HEK293T (cell line): ENCODE measurements at places on chromosomes 5 and 9.

- no peak for DNase-seq
Measured at GRCh38 chr5:166596043-166596442, 1695.4 kb upstream of the WWC1 start.

GRCh38 chr9:9117866-9118265, 1318.3 kb upstream of the DMAC1 start:
- no peak for DNase-seq

- no peak for DNase-seq
Measured at GRCh38 chr9:8366161-8366926, 566.8 kb upstream of the DMAC1 start.

DNA sequence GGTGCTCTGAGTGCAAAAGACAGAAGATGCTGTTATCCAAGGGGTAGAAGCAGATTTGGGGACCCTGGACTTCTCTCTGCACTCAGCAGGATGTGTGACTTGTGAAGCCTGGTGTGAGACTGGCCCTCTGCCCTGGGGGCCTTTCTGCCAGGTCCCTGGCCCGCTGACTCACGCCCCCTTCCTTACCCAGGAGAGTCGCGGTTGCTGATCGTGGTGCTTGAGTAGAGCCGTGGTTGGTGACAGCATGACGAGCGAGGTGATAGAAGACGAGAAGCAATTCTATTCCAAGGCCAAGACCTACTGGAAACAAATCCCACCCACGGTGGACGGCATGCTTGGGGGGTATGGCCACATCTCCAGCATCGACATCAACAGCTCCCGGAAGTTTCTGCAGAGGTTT, 6.5 kb downstream of the NTMT1 start:
- DNase-seq: no peak

- DNase-seq: no peak
Measured at GRCh38 chr5:155562158-155562557, 548.6 kb downstream of the KIF4B start.

DNA sequence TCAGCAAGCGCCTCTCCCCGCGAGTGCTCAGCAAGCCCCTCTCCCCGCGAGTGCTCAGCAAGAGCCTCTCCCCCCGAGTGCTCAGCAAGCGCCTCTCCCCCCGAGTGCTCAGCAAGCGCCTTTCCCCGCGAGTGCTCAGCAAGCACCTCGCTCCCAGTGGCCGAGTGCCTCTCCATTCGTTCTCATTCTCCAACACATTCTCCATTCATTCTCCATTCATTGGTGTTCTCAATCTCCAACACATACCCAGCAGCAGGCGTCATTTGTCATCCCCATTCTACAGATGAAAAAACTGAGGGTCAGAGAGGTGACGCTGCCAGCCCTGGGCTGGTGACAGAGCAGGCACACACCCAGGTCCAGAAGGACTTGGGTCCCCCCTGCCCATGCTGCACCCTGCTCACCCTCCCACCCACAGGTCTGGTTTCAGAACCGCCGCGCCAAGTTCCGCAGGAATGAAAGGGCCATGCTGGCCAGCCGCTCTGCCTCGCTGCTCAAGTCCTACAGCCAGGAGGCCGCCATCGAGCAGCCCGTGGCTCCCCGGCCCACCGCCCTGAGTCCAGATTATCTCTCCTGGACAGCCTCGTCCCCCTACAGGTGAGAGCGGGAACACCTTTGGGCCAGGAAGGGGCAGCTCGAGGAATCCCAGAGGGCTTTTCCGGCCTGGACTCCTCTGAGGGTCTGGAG, 32.5 kb downstream of the PTGES start:
- peak; percentile 60 for DNase-seq

- DNase-seq: no peak
Measured at GRCh38 chr5:3598769-3599211, 3.2 kb downstream of the IRX1 start.

- no peak for DNase-seq
Measured at GRCh38 chr5:148457183-148457620, 73.4 kb downstream of the FBXO38 start.

DNA sequence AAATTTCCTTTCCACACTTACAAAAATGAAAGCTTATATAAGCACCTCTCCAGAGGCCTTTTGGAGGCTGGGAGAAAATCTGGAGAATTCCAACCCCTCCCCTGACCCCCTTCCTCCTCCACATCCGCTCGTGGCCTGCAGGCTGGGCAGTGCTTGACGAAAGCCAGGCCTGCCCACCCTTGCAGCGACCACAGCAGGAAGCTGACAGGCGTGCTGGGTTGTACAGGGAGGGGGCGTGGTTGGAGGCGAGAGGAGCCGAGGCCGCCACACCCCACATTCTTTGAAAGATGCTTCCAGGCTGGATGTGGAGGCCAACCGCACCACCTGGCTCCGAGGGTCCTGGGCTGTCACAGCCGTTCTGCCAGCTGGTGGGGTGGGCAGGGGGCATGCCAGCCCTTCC, 47.8 kb upstream of the IER5L start:
- DNase-seq: no peak

- no peak for DNase-seq
Measured at GRCh38 chr5:67910546-67910945, 305.0 kb upstream of the PIK3R1 start.

DNA sequence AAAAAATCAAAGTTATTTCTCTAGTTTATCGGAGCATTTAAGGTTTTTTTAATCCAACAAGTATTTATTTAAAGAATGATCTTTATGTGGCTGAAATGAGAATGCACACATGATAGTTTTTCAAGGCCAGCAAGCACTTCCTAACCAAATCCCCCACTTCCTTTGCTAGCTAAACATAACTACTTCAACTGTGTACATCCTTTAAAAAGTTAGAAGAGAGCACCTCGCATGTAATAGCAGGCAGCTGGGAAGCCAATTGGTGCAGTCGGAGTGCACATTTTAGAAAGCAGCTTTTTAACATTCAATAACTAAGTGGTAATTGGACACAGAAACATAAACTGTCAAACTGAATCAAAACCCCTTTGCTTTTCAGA, 245.7 kb downstream of the BNC2 start:
- DNase-seq: no peak

DNA sequence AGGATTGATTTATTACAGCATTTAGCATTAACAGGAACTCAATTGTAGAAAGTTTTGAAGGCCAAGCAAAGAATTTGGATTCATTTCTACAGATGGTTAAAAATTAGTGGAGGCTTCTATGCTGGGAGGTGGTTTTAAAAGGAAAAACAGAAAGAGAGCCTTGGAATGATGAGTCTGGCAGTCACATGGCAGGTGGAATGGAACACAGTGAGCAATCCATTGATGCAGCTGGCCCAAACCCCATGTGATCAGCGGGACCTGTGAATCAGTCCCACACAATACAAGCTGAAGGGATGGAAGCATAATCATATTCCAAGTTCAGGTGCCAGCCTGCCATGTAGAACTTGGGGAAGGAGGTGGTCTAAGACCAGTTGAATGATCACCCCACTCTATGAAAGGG, 147.9 kb downstream of the PIP5K1B start:
- no peak for DNase-seq

DNA sequence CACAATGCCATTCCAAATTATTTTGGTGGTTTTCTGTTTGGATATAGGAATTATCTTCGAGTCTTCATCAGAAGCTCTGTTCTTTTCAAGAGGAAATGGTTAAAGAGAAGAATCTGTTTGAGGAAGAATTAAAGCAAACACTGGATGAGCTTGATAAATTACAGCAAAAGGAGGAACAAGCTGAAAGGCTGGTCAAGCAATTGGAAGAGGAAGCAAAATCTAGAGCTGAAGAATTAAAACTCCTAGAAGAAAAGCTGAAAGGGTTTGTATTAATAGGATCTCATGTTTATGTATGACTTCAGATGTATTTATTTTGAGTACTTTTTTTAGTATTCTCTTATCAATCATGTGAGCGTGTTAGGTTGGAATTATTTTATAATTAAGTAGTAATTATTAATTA, 15.0 kb downstream of the HMMR start:
- no peak for DNase-seq

DNA sequence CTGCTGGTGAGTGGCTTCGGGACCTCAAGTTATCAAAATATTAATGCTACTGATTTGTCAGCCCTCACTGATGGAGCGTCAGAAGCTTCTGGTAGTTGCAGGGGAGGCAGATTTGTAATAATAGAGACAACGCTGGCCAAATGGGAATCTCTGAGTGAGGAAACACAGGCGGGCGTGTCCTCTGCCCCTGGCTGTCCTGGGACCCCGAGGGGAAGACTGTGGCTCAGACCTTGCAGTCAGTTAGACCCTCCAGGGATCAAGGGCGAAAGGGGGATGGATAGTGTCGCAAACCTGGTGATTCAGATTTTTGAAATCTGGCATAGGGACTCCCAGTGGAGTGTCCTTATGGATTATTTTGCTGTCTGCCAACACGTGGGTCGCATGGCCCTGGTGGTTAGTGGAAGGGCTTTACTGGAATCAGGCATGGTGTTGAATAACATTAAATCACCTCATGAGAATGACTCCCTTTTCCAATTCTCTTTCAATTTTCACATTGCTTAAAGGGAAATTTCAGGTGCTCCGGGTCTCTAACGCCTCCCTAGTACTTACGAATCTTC, 35.1 kb upstream of the NTNG2 start:
- DNase-seq: no peak

DNA sequence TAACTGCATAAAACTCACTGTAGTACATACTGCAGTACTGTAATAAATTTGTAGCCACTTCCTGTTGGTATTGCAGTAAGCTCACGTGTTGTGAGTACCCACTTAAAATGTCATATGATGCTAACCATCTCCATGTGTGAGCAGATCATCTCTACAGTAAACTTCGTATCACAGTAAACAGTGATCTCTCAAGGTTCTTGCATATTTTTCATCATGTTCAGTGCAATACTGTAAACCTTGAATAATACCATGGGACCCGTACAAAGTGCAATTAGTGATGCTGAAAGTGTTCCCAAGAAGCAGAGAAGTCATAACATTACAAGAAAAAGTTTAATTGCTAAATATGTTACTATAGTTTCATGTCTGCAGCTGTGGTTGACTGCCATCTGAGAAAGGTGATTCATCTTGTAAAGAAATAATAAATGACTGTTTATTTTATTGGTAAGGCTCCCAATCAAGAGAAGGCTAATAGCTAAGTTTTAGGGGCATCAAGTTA, 253.8 kb upstream of the POU5F2 start:
- DNase-seq: no peak

DNA sequence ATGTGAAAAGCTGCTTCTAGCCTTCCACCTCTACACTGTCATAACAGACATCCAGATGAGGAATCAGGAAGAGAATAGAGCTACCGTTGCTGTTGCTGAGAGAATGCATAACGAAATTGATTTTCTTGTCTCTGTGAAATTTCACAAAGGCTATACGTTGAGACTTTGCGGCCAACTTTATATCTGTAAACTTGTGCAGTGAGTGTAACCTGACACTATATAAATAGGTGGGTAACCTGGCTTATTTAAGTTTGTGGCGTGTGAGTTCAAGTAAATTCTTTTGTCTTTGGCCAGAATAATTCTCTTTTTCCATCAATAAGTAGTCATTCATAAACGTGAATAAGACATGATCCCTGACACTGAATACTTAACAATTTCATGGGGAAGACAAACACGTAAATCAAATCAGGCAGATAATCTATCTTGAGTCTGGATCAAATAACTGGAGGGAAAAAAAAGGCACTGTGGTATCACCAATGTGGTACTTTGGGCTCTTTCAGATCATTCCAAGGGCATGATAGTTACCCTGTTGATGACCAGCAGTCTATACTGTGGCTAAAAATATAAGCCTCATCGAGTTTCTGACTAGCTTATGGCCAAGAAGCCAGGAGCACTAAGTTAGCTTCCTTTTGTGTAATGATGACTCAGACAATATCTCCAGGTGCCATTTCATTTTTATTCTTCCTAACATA, 98.2 kb upstream of the RASA1 start:
- DNase-seq: no peak

GRCh38 chr5:137182576-137182975, 316.6 kb downstream of the SPOCK1 start:
- no peak for DNase-seq

- no peak for DNase-seq
Measured at GRCh38 chr5:86866036-86866435, 248.3 kb downstream of the COX7C start.

- DNase-seq: no peak
Measured at GRCh38 chr5:67204821-67205220, 8.2 kb upstream of the CD180 start.

GRCh38 chr9:94806307-94806893, 79.9 kb downstream of the AOPEP start:
- no peak for DNase-seq

DNA sequence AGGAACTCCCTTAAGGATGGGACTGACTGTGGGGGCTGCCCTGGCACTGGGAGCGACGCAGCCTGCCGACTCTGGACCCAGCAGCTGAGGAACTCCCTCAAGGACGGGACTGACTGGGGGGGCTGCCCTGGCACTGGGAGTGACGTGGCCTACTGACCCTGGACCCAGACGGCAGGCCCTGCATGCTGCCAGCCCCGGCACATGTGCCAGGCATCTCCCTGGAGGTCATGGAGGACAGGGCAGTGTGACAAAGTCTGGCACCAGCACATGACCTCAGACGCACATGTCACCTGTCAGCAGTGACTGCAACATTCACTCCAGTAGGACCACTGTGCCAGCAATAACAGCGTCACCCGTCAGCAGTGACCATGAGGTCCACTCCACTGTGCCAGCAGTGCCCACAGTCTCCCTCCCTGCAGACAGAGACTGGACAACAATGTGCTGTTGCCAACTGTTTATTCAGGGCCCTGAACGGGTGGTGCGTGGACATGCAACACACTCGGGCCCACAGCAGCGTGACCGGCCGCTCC, 4.5 kb downstream of the FBXW5 start:
- DNase-seq: no peak

DNA sequence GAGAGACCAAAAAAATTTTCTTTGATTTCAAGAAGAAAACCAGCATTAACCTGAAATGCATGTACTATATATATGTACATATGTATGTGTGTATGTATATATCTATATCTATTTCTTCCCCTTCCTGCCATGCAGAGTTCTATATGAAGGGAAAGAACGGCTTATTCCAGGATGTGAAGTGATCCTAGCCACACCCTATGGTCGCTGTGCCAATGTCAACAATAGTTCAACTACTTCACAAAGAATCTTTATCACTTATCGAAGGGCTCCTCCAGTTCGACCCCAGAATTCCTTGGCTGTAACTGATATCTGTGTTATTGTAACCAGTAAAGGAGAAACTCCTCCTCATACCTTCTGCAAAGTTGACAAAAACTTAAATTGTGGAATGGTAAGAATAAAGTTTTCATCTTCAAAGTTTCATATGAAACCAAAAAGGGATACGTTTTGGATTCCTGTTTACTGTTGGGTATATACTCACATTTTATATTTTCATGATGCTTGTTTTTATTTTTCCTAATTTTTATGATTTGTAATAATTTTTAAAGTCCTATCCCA, 56.2 kb downstream of the DENND4C start:
- DNase-seq: peak; percentile 28

- DNase-seq: peak; percentile 96
Measured at GRCh38 chr5:179023528-179024189, at the start of gene ZNF879. Gene ZNF879 (plus strand): TSS chr5:179023804. CDS start chr5:179025005, 1,201 bp downstream.

DNA sequence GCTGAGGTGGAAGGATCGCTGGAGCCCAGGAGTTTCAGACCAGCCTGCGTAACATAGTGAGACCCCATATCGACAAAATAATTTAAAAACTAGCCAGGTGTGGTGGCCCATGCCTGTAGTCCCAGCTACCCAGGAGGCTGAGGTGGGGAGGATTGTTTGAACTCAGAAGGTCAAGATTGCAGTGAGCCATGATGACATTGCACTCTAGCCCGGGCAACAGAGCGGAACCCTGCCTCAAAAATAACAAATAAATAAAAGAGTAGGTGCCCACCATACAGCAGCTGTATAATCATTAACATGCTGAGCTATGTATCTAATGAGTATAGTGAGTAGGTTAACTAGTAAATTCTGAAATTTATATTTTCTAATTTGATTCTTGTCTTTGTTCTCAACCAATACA, 11.0 kb upstream of the ATP6V0E1 start:
- no peak for DNase-seq

GRCh38 chr9:118129541-118129940, 425.3 kb downstream of the TLR4 start:
- DNase-seq: no peak
